Karpas-422 (cell line): ENCODE measurements at places on chromosomes 3 and 15. TPM values are rescaled to one million over a fixed set of nuclear protein-coding genes. Genes with fewer than 3 reads are reported as not detected.
A peak's percentile ranks its signal among the peaks of the same experiment; 100 is the strongest.

- DNase-seq = no peak
These were observed 300.5 kb downstream of the RAP2B start for GRCh38 chr3:153462545-153462944.

- DNase-seq = no peak
These were observed 10.9 kb upstream of the NSMCE3 start for GRCh38 chr15:29280514-29280913.

DNA sequence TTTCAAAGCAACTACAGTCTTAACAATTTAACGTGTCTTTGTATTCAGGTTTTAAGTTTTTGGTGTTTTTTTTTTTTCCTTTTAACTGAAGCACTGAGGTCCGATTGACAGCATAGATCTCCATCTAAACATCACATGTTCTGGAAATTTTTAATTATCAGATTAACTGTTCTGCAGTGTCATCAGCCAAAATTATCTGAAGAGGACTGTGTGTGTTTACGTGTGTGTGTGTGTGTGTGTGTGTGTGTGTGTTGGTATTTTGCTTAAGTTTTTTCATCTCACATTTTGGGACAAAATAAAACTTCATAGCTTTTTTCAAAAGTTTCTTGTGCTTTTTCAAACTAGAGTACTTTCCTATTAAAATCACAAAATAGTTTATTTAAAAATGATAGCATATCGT lies 1.8 kb downstream of the PIK3CA start:
- no peak for DNase-seq

- no peak for DNase-seq
These were observed 150.5 kb upstream of the ZNF385D start for GRCh38 chr3:21901484-21901883.

DNA sequence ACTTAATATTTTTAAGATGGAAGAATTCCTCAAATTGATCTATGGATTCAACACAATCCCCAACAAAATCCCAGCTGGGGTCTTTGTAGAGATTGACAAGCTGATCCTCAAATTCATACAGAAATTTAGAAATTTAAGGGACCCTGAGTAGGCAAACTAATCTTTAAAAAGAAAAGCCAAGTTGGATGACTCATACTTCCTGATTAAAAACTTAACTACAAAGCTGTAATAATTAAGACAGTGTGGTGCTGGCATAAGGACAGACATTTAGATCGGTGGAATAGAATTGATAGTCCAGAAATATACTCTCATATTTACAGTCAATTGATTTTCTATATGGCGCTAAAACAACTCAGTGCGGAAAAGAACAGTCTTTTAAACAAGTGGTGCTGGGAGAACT lies 11.6 kb downstream of the FAM162A start:
- no peak for DNase-seq

- no peak for DNase-seq
These were observed 216.8 kb downstream of the RPLP1 start for GRCh38 chr15:69669446-69669845.

DNA sequence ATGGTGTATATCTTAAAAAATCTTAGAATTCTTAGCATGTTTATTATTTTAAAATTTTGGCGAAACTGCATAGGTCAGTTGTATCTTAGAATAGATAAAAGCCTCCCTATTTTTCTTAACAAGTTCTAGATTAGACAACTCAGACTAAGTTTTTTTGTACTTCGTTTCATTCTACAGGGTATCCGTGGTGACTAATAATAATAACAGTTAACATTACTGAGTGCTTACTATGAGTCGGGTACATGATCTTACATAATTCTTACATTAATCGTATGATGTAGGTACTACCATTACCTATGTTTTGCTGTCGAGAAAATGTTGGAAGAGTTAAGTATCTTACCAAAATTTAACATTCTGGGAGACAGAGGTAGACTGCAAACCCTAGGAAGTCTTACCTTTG lies 60.7 kb downstream of the UBE2E2 start:
- no peak for DNase-seq

DNA sequence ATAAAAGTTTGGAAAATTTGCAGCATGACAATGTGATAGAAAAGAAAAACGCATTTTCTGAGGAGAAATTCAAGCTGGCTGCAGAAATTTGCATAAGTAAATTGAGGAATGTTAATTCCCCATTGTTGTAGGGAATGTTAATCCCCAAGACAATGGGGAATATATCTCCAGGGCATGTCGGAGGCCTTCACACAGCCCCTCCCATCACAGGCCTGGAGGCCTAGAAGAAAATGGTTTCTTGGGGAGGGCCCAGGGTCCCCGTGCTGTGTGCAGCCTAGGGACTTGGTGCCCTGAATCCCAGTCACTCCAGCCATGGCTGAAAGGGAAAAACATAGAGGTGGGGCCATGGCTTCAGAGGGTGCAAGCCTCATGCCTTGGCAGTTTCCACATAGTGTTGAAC lies 101.1 kb downstream of the BOC start:
- DNase-seq = no peak

DNA sequence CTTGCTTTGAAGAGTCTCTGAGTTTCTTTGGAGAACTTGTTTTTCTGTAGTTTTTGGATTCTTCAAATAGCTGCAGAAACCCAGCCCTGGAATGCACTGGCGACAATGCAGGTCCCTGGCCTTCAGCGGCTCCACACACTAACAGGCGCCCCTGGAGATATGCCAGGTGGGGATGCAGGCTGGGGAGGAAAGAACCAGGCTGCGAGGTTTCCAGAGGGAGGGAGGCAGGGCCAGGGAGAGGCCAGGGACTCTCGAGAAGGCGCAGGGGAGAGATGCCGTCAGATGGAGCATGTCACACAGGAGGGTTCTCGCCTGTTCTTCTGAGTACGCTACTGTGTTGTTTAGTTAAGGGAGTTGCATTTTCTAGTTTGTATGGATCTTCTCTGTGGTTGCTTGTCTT lies 283.1 kb downstream of the GABRG3 start:
- DNase-seq = no peak

The C3orf52 gene
- total RNA-seq = 0.07 and 0.52 TPM in 2 replicates

DNA sequence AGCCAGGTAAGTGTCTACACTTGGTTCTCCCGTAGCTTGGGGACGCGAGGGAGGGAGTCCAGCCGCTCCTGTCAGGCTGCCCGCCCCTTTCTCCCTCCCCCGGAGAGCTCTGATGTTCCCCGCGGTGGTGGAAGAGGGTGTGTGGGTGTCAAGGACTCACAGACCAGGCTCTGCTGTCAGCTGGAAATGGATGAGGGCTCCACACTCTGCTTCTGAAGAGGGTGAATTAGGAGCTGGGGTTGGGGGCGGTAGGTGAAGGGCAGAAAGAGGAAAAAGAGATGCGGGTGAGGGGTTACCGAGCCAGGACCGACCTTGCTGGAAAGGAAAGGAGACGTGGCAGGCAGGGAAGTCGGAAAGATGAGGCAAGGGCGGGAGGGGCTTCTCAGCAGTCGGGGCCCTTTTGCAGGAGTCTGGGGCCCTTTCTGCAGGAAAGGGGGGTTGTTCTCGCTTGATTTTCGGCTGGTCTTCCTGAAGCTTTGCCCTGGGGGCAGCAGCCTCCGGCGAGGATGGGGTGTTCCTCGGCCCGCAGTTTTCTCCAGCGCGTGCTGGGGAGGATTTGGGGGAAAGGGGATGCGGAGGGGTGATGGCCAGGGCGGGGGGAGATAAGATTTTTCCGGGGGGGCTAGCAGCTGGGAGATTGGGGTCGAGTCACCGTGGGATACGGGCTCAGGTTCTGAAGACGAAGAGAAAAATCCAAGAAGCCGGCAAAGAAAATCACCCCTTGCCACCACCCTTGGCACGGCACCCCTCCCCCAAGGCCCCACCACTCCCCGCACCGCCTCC lies 602 bp upstream of the BAHD1 start:
- DNase-seq = peak; percentile 62

- peak; percentile 60 for DNase-seq
These were observed 133.2 kb upstream of the STRIT1 start for GRCh38 chr3:155426524-155427230.

The CA12 gene
- total RNA-seq = not detected in 2 replicates

The FSIP1 gene
- total RNA-seq = 0.07 and 0.79 TPM in 2 replicates

- DNase-seq = no peak
These were observed 53.6 kb downstream of the VGLL3 start for GRCh38 chr3:86937306-86937791.

- DNase-seq = no peak
These were observed 58.4 kb downstream of the RBM6 start for GRCh38 chr3:49998326-49998725.

DNA sequence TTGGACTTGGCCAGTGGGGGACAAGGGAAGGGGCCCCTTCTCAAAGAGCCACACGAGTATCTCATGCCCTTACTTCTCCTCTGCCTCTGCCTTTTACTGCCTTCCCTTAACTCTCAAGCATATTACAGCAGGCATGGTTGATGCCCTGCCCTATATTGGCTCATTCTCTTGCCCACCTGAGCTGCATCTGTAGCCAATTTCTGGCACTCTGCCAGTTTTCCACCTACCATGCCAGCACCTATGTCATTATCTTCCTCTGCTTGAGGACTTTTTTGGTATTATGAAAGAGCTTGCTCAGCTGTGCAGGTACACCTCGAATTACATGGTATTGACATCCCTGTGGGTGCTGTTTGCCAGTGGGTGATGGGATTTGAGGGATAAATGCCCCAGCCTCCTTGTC lies 181.8 kb downstream of the OXSM start:
- DNase-seq = no peak

The HHLA2 gene
- not detected in 2 replicates for total RNA-seq

The CORO2B gene
- 0.26 and 0.69 TPM in 2 replicates for total RNA-seq

GRCh38 chr3:34132069-34132692 lies 333.8 kb downstream of the PDCD6IP start:
- no peak for DNase-seq

- no peak for DNase-seq
These were observed 95.3 kb downstream of the AKAP13 start for GRCh38 chr15:85475711-85476110.

- DNase-seq = no peak
These were observed 28.9 kb downstream of the IDH3A start for GRCh38 chr15:78178064-78178463.
